ENCODE measurements at places on chromosomes 2 and 18. TPM values are rescaled to one million over a fixed set of nuclear protein-coding genes. Genes with fewer than 3 reads are reported as not detected.

NDUFAF7 gene
- 36.2 TPM for total RNA-seq

MAL gene
- total RNA-seq: not detected

TRIM43B gene
- total RNA-seq: not detected

DPP10 gene
- total RNA-seq: 76.7 TPM

ZSWIM2 gene
- total RNA-seq: 1.2 TPM

FAM124B gene
- total RNA-seq: 7.8 TPM

DNA sequence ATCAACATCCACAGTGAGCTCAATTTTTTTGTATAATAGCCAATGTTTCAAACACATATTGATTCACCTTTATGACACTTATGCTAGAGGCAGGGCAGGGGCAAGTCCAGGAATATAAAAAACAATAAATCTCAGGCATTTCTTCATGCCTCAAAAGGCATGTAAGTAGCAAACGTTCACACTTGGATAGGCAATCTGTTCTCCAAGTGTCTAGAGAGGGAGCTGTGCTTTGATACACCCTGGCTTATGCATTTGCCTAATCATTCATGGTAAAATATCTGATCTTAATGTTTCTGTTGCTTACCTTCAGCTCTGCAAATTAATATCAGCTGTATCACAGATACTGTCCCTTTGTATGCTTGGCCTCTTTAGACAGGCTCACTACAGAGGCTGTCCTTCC, 464.5 kb upstream of the SETBP1 start:
- DNase-seq: no peak

DNA sequence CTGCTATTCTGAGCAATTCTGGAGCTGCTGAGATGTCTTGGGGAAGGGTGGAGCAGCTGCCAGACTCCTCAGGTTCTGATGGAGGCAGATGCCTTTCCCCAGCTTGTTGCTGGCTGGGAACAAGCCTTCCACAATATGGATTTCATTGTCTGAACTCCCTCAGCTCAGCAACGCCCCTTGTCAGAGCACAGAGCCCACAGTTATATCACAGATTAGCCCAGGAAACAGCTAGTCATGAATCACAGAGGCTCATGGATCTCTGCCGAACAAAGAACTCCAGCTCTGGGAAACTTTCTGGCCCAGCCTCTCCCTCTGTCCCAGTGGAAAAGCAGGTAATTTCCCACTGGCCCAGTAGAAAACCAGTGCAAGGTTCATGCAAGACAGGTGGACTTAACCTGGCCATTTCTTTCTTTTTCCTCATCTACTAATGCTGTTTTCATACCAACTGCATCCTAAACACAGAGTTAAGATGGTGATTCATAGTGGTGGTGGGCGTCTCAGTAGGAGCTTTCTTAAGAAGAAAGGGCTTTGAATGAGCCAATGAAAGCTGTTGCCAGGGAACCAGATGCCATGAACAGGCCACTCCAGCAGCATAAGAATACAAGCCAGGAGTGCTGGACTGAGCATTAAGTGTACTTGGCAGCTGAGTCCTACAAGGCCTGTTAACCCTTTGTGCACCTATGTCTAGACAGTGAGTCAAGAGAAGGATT, 8.7 kb upstream of the KIAA2012 start:
- DNase-seq: peak; percentile 35

- DNase-seq: no peak
Observed at GRCh38 chr2:153641046-153641445, 162.5 kb upstream of the RPRM start.

- DNase-seq: no peak
Observed at GRCh38 chr18:12838178-12838634, 45.8 kb downstream of the PTPN2 start.

DNA sequence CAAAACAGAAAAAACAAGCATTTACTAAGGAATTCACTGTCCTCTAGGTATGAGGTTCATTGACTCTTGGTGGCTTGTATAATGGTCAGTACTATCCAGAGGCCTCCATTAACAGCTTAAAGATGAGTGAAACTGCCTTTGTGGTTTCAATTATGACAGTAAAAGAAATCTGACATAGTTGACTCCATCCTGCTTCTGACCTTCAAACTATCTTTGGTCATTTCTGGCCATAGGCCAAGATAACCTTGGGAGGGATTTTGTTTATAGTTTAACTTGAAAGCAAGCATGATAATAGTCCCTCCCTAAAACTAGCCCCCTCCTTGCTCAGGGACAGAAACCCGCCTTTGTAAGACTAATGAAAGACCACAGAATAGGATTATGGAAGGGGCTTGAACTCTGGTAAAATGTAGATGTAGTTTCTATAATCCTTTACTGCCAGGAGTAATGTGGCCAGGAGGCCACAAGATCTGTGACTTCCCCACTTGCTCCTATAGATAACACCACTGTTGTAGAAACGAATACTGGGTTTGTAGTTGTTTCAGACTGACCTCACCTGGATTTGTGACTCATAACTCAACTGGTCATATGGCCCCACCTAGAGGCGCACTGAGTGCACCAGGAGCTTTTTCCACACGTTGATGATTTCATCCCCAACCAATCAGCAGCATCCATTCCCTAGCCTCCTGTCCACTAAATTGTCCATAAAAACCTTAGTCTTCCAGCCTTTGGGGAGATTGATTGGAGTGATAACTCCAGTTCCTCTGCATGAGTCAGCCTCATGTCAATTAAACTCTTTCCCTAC, 8.6 kb upstream of the PLEKHM3 start:
- DNase-seq: no peak

DNA sequence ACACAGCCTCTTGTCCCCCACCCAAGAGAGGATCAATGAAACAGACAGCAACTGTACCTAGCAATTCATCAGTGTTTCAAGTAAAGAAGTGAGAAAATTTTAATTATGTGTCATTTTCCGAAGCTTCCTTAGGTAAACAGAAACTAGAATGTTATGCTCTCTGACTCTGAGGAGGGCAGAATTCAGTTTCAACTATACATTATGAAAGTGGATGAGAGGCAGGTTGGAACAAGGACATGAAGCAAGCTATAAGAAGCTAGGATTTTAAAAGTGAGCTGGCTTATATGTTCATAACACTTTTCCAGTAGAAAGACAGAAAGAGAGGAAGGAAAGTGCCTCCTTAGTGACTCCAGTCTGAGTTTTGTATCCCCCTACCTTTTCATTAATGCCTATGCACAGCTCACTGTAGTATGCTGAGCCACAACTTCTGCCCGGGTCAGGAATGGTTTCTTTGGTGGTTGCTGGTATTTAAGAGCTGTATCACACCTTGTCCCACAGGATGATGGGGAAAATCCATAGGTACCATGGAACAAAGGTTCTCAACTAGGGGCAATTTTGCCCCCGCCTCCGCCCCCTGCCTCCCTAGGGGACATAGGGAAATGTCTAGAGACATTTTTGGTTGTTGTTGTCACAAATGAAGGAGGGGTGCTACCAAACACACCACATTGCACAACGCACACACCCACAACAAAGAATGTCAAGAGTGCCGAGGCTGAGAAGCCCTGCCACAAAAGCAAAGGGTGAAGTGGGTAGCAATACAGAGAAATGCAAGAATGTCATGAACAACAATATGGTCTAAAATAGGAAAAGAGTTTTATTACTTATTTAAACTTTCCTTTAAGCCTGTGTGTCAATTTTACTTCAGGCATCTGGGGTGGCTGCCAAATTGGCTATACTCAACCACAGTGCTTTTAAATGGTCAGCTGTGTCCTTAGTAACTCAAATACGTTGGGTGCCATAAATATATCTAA, 161.0 kb upstream of the ZFP36L2 start:
- DNase-seq: no peak

- DNase-seq: no peak
Observed at GRCh38 chr2:11155381-11156035, at the start of gene SLC66A3. TSS of gene SLC66A3 (plus strand) at chr2:11155467. CDS start at chr2:11155547, 80 bp downstream.

DNA sequence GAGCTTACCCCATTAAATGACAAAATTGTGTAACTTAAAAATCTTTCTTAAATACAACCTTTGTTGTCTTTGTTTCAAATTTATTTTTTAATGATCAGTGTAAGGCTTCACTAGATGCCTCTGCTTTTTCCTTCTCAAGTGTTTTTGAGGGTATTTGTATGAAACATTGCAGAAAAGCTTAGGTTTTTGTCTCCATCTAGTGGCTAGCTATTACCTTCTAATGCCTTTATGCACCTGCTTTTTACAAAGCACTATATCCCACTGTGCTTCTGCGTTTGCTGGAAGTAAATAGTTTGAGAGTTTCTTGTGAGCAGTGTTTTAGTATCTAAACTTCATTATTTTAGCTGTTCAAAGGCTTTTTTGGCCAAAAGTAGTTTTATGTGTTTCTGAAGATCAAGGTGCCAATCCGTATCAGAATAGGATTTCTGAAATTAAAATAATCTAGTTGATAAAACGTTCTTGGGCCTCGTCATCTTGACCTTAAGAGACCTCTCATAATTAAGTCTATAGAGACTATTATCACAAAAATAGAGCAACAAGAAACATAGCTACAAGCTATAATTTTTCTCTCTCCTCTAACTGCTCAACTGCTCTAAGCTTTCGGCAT, 47.0 kb downstream of the IWS1 start:
- DNase-seq: no peak

DNA sequence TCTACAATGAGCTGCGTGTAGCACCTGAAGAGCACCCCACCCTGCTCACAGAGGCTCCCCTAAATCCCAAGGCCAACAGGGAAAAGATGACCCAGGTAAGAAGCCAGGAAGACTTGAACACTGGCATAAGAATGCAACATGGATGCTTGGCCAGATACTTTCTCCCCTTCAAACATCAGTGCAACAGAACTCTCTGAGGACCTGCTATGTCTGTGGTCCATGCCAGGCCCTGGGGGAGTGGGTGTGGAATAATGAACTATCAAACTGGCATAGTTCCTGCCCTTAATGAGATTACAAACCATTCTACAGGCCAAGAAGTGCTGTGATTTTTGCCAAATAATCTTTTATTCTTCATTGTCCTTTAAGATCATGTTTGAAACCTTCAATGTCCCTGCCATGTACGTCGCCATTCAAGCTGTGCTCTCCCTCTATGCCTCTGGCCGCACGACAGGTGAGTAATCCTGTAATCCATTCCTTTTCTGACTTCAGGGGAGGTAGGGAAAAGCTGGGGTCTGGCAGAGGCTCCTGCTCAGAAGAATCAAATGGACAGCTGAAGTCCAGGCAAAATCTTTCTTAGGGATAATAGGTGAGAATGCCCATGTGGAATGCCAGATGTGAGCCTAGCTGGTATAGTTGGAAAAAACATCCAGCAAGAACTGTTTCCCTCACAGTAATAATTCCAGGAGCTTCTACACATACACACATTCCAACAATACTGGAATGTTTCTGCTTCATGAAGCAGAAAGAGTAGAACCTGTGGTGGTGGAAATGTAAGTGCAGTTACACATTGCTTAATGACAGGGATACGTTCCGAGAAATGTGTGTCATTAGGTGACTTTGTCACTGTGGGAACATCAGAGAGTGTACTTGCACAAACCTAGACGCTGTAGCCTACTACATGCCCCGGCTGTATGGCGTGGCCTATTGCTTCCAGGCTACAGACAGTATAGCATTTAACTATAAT, 16.2 kb downstream of the ACTG2 start:
- DNase-seq: no peak

GRCh38 chr2:219176818-219177551, at the start of gene CNPPD1:
TSS of gene CNPPD1 (minus strand) at chr2:219176925. CDS start at chr2:219176828, 97 bp downstream.
- DNase-seq: peak; percentile 62

DNA sequence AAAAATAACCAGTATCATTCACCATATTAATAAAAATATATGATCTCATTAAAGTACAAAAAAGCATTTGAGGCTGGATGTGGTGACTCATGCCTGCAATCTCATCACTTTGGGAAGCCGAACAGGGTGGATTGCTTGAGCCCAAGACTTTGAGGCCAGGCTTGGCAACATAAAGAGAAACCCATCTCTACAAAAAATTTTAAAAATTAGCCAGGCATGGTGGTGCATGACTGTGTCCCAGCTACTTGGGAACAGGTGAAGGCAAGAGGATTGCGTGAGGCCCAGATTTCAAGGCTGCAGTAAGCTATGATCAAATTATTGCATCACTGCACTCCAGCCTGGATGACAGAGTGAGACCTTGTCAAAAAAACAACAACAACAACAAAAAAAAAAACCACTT, 75.9 kb downstream of the RAD51AP2 start:
- no peak for DNase-seq

DNA sequence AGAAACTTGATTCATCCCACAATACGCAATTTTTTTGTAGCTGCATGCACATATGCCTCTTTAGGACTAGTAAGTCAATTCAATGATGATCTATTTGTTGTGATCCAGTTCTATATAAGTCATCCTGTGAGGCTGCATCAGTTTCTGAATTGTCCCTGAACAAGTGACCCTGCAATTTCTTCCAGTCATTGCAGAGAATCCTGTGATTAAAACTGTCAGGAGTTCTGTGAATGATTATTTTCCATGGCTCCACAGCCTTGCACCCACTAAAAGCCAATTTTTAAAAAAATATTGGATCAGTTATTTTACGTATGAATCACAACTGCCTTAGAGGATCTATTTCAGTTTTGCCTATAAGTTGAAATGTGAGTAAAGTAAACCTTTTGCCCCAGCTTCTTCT, 1585.0 kb upstream of the ACVR2A start:
- DNase-seq: no peak

DNA sequence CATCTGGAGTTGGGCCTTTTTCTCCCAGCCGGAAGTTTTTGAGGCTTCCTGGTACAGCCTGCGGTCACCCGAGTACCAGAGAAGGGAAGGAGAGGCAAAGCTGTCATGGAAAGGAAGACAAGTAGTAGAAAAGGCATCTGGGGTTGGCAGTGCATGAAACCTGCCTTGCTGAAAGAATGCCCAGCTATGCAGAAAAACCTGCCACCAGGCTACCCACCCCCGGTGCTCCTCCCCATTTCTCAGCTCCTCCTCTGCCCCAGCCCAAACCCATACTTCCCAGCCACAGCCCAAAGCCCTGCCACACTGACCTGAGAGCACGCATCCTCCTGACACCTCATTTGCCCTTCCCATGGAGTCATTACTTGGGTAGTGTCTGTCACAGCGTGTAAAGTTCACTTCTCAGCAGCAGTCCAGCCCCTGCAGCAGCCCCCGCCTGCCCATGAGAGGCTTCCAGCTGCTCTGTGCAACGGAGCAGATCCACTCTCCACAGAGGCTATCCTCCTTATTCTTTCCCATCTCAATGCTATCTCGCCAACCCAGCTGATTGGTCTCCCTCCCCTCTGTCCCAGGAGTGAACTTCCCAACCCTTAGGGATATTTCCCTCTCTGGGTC, 40.4 kb upstream of the MAL start:
- no peak for DNase-seq

DNA sequence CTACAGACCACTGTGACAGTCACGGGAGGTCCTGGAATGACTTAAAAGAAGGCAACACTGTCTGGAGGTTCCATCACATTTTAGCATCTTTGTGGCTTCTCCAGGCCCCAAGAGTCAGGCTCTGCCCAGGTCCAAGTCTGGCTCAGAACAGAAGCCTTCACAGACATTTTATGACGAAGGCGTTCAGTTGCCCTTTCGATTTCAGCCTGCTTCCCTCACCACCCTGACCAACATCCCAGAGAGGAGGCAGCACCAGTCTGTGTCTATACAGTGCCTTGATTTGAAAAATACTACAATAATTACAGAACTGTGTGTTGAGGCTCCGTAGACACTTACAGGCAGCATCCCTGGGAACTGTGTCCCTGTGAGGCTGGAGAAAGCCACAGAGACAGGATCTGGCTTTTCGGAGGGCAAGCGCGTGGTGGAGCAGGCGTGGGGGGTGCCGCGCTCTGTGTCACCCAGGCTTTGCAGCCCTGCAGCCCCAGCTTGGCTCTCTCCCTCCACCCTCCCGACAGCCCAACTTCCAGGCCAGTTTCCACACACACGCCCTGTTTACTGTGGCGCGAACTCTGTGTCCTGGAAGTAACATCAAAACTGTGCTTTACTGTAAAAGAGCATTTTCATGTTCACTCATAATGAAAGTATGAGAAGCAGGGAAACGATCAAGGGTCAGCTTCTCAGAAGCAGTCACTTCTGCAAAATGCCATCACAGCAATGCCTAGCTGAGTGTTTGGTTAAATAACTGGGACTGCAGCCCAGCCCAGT, 153.5 kb upstream of the ALKAL2 start:
- DNase-seq: no peak
